Astrocyte (in vitro differentiated cells and primary cell): ENCODE measurements at places on chromosomes 16 and 17.

DNA sequence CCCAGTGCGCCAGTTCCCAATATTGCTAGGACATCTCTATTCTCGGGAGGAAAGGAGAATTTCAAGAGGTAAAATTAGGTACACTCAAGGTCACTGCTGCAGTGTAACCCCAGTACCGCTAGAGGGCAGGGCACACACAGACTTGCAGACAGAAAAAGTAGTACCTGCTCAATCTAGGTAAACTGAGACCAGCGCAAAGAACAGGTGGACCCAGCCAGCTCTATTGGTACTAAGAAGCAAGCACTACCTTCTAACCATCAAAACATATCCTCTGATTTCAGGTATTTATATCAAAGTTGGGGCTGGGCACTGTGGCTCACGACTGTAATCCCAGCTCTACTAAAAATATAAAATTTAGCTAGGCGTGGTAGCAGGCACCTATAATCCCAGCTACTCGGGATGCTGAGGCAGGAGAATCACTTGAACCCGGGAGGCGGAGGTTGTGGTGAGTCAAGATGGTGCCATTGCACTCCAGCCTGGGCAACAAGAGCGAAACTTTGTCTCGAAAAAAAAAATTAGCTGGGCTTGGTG, 3.6 kb upstream of the WDR81 start:
- no peak for DNase-seq
- H3K4me3 ChIP-seq, result no peak overlapping the region

- H3K27ac ChIP-seq, result no peak overlapping the region
- peaks cover 14% of the 10 kb centered on the region for H3K36me3 ChIP-seq
- H3K4me3 ChIP-seq, result no peak overlapping the region
- DNase-seq, result no peak
These were observed 18.0 kb downstream of the CFDP1 start for GRCh38 chr16:75415169-75415905.

GRCh38 chr17:7858522-7858810, 663 bp downstream of the CYB5D1 start:
- H3K27me3 ChIP-seq, result no peaks in the 10 kb centered on the region
- H3K4me3 ChIP-seq, result peak overlapping the region; percentile 83
- peak overlapping the region; percentile 93 for H3K27ac ChIP-seq
- peak; percentile 39 for DNase-seq
- H3K36me3 ChIP-seq, result peaks cover 28% of the 10 kb centered on the region

GRCh38 chr16:81595629-81596292, 151.2 kb downstream of the CMIP start:
- no peaks in the 10 kb centered on the region for H3K36me3 ChIP-seq
- H3K27ac ChIP-seq, result no peak overlapping the region
- H3K27me3 ChIP-seq, result no peaks in the 10 kb centered on the region
- peaks cover 13% of the 10 kb centered on the region for H3K4me1 ChIP-seq

DNA sequence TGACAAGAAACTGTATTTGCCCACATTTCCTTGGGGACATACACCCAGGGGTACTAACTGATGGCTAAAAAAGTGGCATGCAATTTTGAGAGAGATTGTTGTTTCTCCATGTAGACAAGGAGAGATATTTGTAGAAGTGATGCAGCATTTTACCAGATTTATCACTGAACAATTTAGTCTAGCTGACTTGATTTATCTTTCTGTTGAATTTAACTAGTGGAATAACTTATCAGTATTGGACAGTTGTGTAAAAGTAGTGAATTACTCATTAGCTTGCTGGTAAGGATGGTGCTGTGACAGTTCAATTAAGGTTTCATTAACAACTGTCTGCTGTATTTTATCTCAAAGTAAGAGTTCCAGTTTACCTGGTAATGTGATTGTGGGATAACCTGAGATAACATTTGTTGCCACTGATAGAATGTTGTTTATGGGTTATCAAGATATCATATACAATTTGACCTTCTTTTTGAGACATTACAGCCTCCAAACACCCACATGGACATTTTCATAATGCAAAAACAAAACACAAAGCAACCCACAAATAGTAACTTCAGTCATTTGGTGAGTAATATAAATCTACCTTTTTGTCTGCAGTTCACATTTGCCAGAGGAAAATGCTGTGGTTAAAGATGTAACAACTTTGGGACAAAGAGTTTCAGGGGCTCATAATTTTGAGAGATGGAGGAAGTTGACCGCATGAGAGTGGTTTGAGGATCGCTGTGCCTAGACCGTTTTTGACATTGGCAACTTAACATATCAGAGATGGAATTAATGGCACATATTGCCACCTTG, 3.8 kb downstream of the NLK start:
- H3K36me3 ChIP-seq, result no peaks in the 10 kb centered on the region
- peaks cover 28% of the 10 kb centered on the region for H3K4me1 ChIP-seq
- DNase-seq, result no peak
- H3K4me3 ChIP-seq, result no peak overlapping the region

DNA sequence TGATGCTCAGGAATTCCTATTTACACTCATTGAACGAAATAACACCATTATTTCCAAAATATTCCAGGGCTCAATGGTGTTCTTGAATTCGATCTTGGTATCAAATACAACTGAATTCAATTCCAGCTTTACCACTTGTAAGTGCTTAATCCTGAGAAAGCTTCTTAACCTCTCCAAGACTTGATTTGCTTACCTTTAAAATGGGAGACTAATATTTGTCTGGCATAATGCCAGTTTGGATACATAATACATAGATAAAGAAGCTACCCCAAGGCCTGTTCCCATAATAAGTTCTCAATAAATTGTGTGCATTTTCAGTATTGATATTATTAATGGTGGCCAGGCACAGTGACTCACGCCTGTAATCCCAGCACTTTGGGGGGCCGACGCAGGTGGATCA, 368.9 kb upstream of the MAF start:
- H3K36me3 ChIP-seq, result no peaks in the 10 kb centered on the region
- no peak overlapping the region for H3K4me3 ChIP-seq
- no peaks in the 10 kb centered on the region for H3K27me3 ChIP-seq
- DNase-seq, result no peak
- H3K27ac ChIP-seq, result no peak overlapping the region

DNA sequence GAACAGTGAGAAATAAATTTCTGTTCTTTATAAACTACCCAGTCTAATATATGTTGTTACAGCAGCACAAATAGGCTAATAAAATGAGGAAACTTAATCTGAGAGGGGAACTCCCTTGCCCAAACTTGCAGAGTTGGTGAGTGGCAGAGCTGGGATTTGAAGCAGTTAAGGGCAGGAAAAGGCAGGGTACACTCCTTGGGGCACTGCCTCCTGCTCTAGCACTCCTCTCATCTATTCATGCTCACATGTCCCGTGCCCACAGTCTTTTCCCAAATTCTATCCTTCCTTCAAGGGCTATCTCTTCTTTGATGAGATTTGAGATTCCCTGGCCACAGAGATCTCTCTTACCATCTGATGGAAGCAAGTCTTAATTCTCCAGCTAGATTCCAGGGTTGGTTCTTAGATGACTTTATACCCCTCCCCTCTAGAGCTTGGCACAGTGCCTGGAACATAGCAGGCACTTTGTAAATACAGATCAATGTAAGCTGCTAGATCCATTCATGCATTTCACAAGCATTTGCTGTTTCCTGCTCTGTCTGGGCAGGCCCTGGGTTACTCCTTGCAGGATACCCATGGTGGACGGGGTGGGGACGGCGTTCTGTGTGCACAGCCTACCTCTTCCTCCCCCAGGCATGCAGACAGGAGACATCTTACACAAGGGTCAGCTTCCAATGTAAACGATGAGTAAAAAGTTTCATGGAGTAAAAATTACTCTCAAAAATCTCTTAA, 39.2 kb upstream of the ABCC12 start:
- peaks cover 3% of the 10 kb centered on the region for H3K27me3 ChIP-seq
- DNase-seq, result peak; percentile 17
- H3K4me1 ChIP-seq, result no peaks in the 10 kb centered on the region
- H3K4me3 ChIP-seq, result no peak overlapping the region
- no peaks in the 10 kb centered on the region for H3K36me3 ChIP-seq

- DNase-seq, result no peak
- no peak overlapping the region for H3K4me3 ChIP-seq
- no peaks in the 10 kb centered on the region for H3K27me3 ChIP-seq
- no peaks in the 10 kb centered on the region for H3K36me3 ChIP-seq
- H3K27ac ChIP-seq, result no peak overlapping the region
- H3K4me1 ChIP-seq, result no peaks in the 10 kb centered on the region
These were observed 19.8 kb upstream of the CMIP start for GRCh38 chr16:81424771-81425170.

DNA sequence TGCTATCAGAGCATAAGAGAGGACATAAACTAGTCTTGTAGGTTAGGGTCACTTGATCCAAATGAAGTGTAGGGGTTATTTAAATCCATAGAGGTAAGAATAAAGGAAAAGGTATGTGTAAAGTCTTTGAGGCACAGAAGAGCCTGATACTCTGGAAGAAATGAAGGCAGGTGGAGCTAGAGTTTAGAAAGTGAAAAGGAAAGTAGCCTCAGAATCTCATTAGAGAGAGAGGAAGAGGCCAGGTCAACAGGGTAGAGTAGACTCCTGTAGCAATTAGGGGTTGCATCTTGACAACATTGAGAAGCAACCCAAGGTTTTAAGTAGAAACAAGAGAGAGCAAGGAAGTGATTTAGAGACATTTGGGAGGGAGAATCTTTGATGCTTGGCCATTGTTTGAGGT, 235.2 kb upstream of the SOX9 start:
- no peak for DNase-seq
- H3K27me3 ChIP-seq, result no peaks in the 10 kb centered on the region

GRCh38 chr16:23512168-23512695, 1.9 kb upstream of the GGA2 start:
- peaks cover 13% of the 10 kb centered on the region for H3K4me1 ChIP-seq
- no peak for DNase-seq
- H3K27me3 ChIP-seq, result no peaks in the 10 kb centered on the region
- no peaks in the 10 kb centered on the region for H3K36me3 ChIP-seq
- H3K4me3 ChIP-seq, result no peak overlapping the region
- H3K27ac ChIP-seq, result no peak overlapping the region

DNA sequence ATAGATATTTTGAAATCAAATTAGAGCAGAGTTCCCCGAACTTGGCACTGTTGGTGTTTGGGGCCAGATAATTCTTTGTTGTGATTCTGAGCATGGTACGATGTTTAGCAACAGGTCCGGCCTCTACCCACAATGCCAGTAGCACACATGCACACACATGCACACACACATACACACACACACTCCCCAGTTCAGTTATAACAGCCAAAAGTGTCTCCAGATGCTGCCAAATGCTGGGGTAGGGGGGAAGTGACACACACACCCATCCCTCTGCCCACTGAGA, 96.8 kb upstream of the PSMD7 start:
- H3K4me3 ChIP-seq, result no peak overlapping the region
- H3K36me3 ChIP-seq, result no peaks in the 10 kb centered on the region
- H3K27me3 ChIP-seq, result no peaks in the 10 kb centered on the region
- H3K4me1 ChIP-seq, result no peaks in the 10 kb centered on the region
- no peak for DNase-seq

GRCh38 chr17:49365667-49366066, 3.6 kb upstream of the ZNF652 start:
- no peaks in the 10 kb centered on the region for H3K27me3 ChIP-seq
- H3K4me1 ChIP-seq, result peaks cover 4% of the 10 kb centered on the region
- H3K27ac ChIP-seq, result no peak overlapping the region
- no peak overlapping the region for H3K4me3 ChIP-seq

DNA sequence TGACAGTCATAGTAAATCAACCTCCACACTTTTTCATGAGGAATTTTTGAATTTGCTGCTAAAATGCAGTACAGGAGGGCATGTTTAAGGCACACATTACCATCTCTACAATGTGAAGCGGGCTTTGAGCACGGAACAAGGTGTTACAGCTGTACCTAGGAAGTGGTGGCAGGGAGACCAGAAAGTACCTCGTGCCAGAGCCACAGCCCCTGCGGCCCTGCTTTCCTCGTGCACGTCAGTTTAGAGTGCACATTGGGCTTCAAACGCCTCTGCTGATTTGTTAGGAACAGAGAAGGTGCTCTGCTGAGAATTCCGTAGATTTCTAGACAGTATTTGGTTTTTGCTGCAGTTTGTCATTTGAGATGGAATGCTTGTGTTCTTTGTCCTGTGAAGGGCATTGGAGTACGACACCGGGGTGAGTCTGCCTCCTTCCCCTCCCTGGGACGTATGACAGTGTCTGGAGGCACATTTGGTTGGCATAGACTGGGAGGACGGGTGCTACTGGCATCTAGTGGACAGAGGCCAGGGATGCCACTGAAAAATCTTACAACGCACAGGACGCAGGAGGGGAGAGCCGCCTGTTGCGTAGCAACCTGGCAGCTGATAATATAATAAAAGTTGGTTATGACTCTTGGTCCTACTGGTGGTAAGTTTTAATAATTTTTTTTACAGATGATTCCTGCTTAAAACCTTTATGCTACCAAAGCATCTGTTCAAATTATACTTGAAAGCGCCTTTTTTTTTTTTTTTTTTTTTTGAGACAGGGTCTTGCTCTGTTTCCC, 9.1 kb downstream of the FOXK2 start:
- DNase-seq, result peak; percentile 15
- no peaks in the 10 kb centered on the region for H3K36me3 ChIP-seq
- no peaks in the 10 kb centered on the region for H3K27me3 ChIP-seq
- peaks cover 22% of the 10 kb centered on the region for H3K4me1 ChIP-seq
- H3K4me3 ChIP-seq, result no peak overlapping the region

- no peak overlapping the region for H3K4me3 ChIP-seq
- no peak overlapping the region for H3K27ac ChIP-seq
- H3K36me3 ChIP-seq, result no peaks in the 10 kb centered on the region
- no peaks in the 10 kb centered on the region for H3K4me1 ChIP-seq
These were observed 41.2 kb downstream of the KIAA0513 start for GRCh38 chr16:85068746-85069145.

DNA sequence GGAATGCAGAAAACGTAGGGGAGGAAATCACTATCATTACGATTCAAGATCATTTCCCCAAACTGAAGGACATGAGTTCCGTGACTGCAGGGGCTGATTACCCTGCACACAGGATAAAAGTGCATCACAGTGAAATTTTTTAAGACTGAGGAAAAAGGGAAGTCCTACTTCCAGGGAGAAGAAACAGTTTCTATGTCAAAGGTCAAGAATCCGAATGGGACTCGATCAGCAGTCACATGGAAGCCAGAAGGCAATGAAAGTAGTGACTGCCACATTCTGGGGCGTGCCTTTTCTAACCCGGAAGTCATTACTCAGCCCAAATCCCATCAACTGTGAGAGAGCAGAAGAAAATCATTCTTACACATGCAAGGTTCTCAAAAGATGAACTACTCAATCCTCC, 12.1 kb downstream of the ZZEF1 start:
- no peak for DNase-seq
- no peaks in the 10 kb centered on the region for H3K27me3 ChIP-seq
- H3K4me3 ChIP-seq, result no peak overlapping the region
- no peak overlapping the region for H3K27ac ChIP-seq
- no peaks in the 10 kb centered on the region for H3K4me1 ChIP-seq
- no peaks in the 10 kb centered on the region for H3K36me3 ChIP-seq

DNA sequence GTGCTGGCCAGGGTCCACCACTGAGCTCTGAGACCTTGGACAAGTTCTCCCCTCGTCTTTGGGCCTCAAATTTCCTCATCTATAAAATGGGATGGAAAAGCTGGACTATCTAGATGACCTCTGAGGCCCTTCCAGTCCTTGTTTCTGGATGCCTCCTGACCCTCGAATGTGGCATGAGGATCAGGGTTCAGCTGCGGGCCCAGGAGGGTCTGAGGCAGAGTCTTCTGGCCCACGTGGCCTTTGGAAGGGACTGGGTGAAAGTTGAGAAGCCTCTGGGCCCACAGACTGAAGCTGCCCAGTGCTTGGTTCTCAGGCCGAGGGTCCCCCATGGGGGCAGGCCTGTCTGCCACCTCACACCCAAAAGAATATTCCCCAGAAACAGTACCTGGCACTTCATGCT, 16.9 kb upstream of the MRPS23 start:
- H3K36me3 ChIP-seq, result peaks cover 7% of the 10 kb centered on the region
- no peak for DNase-seq
- no peak overlapping the region for H3K27ac ChIP-seq
- peaks cover 36% of the 10 kb centered on the region for H3K4me1 ChIP-seq
